Midbrain (tissue), 1 donor: ENCODE measurements at places on chromosomes 12 and 14.

- no peak for DNase-seq
Observed at GRCh38 chr12:47962198-47962597, 1.2 kb upstream of the TMEM106C start.

GRCh38 chr12:7441216-7441615 lies 2.7 kb downstream of the CD163L1 start:
- DNase-seq: no peak

GRCh38 chr12:106873983-106874382 lies 81.7 kb upstream of the TMEM263 start:
- no peak for DNase-seq

- peak; percentile 79 for DNase-seq
Observed at GRCh38 chr12:103012884-103013283, 55.4 kb downstream of the ASCL1 start.

DNA sequence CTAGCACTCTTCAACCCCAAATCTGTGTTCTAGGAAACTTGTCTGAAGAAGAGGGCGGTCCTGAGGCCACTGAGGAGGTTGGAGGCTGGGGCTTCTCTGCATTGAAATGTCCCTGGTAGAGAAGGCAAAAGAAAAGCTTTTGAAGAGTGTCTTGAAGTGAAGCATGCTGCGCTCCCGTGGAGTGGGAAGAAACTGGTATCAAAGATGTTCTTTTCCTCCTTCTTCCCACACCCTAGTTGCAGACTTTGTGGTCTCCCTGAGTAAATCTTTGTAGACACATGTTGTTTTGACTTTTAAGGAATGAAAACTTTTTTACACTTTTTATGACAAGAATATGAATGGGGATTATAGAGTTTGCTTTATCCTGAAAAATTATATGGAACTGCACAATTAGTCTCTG lies 59.0 kb upstream of the ANP32D start:
- DNase-seq: no peak

DNA sequence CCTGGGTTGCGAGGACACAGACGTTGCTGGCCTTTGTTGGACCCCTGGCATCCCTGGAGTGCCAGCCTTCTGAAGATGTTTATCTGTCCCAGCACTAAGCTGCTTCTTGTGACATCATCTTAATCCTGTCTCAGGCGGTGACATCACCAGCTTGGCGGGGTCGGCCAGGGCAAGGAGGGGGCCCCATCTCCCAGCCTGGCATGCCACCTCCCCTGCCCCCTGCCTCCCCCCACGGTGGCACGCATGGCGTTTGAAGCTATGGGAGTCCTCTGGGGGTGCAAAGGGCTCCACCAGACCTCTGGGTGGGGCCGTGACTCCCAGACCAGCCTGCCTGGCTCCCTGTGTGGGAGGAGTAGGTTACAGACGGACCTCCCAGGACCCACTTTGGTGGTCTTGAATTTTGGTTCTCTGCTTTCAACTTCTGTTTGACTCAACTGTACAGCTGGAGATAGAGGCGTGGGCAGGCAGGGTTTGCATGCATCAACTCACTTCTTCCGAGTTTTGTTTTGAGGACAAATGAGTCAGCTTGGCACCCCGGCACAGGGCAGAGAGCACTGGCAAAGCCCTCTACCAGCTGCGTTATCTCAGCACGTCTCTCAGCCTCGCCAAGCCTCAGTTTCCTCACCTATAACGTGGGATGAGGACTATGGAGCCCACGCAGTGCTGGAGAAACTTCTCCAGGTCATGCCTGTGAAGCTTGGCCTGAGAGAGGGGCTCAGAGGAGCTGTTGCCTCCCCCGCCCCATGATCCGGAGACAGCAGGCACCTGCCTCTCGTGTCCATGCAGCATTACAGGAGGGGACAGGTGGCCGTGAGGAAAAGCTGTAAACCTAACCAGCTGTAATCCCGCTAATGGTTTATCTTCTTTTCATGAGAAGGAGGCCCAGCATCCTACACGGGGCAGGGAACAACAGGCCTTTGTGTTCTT lies 38.8 kb upstream of the EML1 start:
- no peak for DNase-seq

GRCh38 chr12:44874981-44875416 lies 1.1 kb downstream of the NELL2 start:
- DNase-seq: no peak

GRCh38 chr14:67483579-67484285 lies 4.8 kb downstream of the TMEM229B start:
- DNase-seq: no peak

DNA sequence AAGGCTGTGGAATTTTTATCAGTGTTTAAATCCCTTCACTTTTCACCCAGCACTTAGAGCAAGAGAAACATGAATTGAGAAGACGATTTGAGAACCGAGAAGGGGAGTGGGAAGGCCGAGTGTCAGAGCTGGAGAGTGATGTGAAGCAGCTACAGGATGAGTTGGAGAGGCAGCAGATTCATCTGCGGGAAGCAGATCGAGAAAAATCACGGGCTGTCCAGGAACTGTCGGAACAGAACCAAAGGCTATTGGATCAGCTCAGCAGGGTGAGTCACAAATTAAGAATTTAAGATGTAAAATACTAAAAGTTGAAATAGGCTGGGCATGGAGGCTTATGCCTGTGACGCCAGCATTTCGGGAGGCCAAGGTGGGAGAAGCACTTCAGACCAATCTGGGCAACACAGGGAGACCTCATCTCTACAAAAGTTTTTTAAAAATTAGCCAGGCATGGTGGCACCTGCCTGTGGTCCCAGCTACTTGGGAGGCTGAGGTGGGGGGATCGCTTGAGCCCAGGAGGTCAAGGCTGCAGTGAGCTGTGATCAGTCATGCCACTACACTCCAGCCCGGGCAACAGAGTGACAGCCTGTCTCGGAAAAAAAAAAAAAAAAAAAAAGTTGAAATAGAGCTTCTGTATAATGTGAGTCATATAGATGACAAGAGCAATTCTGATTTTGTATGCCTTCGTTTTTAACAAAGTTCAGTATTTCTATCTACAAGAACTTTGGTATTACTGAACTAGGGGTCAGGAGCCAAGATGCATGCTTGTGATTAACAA lies 9.6 kb downstream of the BICDL1 start:
- no peak for DNase-seq

GRCh38 chr12:130701402-130701744 lies 14.7 kb downstream of the RIMBP2 start:
- no peak for DNase-seq

DNA sequence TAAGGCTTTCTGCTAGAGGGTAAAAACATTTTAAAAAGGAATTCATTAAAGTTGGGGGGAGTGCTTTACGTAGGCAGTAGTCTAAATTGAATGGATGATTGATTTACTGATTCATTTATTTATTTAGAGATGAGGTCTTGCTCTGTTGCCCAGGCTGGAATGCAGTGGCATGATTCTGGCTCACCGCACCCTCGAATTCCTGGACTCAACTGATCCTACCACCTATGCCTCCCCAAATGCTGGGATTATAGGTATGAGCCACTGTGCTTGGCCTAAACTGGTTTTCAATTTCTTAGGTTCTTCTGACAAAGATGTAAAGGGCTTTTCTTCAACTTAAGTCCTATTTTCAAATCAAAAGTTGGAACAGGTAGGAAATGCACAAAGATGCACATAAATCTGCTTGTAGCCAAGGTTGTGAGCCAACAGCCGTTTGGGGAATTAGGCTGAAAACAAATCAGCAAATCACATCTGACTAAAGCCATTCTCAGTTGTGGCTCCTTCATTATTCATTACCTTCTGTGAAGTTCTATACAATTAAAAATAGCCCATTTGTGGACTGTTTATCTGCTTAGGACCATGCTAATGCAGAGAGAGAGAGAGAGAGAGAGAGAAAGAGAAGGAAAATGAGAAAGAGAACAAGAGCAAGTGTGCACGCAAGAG lies 218.0 kb downstream of the PPM1H start:
- DNase-seq: no peak

DNA sequence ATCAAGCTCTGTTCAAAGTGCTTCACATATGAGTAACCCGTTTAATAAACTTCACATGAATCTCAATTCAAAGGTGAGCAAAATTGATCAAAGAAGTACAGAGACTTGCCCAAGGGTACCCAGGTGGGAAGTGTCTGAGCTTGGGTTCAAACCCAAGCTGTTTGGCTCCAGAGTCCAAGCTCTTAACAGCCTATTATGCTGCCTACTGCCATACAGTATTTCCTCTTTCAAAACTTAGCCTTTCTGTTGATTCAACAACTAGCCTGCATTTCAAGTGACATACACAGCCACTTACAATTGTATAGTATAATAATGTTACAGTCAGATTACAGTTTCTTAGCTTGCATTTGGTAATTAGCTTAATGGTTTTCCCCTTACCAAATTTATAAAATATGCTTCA lies 29.7 kb downstream of the FRMD6 start:
- DNase-seq: no peak

DNA sequence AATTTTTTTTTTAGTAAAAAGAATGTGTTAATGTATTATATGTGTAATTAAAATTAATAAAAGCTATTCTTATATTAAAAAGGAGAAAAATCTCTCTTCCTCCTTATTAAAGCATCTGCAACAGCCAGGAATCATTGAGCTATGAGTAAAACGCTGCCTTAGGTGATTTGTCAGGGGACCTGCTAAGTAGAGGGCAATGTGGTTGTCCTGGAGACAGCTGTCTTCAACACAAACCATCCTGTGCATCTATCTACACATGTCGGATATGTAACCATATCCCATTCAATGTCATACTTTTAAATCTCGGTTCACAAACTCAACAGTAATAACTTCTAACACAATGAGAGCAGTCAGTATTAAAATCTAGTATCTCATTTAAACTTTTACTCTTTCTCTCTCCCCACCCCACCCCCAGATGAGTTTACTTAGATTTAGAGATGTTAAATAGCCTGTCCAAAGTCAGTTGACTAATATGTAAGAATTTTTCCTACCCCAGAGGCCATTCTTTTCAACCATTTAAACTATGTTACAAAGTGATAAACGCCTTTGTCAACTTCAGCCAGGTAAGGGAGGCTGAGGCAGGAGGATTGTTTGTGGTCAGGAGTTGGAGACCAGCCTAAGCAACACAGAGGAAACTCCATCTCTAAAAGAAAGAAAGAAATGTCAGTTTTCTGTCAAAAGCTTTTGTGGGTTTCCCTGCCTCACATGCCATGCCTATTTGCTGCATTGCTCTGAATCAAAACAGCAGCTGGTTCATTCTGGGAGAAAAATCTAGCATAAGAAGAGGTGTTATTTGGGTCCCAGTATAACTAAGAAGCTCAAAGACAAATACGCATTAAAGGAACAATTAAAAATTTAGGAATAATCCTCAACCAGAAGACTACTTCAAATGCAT lies 413.7 kb upstream of the CCDC196 start:
- DNase-seq: no peak

- peak; percentile 33 for DNase-seq
Observed at GRCh38 chr14:69711881-69712560, 54.9 kb upstream of the SRSF5 start.

- DNase-seq: no peak
Observed at GRCh38 chr12:63079791-63080502, 71.1 kb downstream of the AVPR1A start.

- DNase-seq: no peak
Observed at GRCh38 chr14:100536721-100537445, 50.3 kb downstream of the BEGAIN start.

DNA sequence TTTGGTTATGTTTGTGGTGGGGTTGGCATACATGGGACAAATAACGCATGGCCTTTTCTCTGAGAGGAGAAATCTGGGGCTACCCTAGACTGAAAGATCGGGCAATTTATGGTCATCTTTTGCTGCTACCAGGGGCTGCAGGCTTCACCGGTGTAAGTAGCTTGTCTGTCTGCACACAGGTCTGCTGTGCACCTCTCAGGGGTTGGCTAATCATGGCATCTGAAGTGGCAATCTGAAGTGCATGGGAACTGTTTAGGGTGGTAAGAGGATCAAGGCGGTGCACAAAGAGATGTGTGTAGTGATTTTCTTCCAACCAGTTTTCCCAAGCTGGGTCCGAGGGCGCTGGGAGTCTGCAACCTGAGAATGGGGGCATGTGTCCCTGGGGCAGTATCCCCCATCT lies 141.3 kb downstream of the EMP1 start:
- no peak for DNase-seq

DNA sequence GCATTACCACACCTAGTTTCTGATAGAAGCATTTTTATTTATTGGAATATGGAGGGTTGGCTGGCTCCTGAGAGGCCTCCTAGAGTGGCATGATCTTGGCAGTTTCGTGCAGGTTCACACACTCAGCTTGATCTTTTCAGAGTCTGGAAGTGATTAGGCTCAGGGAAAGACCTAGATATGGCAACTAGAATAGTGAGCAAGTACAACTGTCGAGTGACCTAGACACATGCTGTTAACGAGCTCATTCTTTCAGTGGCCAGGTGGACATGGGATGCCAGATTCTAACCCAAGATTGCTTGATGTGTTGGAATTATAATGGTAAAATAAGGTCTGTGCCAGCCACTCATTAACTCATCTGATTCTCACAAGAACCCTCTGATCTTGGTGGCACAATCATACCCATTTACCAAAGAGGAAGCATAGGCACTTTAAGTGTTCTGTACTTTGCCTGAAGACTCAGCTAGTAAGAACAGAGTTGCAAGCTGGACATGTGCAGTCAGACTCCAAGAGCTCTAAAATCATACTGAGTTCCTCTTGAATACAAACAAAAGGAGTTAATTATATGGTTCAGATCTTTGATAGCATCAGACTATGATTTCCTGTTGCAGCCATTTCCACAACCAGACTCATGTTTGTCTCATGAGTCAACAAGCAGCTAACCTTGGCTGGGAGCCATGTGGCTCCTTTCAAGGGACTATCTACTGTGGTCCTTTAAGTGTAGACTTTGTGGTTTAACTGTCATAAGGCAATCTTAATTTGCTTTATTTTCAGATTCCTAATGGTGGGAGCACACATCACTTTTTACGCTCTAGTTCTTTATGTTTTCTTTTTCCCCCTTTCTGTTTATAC lies 144.2 kb downstream of the PLEKHA5 start:
- no peak for DNase-seq

DNA sequence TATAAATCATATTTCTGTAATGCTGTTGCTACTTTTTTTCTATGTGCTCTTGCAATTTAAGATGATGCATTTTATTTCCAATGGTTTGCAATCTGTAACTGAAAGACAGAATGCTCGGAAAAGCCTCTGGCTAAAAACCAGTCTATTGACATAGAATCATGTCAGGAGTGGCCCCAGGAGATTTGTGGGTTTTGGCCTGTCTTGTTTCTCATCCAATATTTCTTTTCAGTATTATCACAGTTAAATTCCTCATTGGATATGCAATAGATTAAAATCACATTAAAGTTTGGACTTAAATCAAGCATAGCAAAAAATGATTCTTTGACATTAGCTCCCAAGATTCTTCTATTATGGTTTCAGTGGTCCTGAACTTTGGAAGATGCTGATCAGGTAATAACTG lies 19.1 kb upstream of the SLC38A2 start:
- DNase-seq: no peak

DNA sequence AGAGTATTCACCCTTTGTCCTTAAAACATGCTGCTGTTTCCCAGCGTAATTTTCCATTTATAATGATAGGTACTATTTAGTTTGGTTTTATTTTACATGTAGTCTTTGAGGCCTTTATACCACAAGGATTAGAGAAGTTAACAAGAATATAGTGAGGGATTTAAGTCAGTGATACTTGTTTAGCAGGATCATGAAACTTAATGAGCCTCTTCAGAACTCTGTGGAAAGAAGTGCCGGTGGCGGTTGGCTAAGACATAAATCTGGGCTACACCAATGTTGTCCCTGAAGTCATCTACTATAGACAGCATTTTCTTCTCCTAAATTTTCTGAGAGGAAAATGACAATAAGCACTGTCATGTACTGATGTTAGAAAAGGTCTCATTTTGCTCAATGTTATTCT lies 1226.0 kb upstream of the SEL1L start:
- no peak for DNase-seq
